ENCODE measurements at places on chromosomes 6 and 20. TPM values are rescaled to one million over a fixed set of nuclear protein-coding genes. Genes with fewer than 3 reads are reported as not detected.

DNA sequence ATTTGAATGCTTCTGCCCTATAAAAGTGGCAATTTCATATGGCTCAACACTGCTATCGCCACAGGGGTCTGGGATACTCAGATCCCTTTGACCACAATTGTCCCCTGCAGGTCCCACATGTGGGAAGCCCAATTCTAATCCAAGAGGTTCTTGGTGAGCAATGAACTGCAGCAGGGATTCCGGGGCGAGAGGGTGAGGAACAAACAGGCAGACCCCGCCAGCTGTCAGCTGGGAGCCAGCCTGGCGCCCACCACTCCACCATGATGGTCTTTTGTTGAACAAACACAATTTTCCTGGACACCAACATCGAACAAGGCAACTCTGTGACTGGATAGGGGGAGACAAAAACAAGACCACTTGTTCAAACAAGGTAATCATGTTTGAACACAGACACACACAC lies 80.5 kb downstream of the TMEM242 start:
- no peak for DNase-seq
- H3K4me3 ChIP-seq = no peak overlapping the region
- H3K4me1 ChIP-seq = peaks cover 68% of the 10 kb centered on the region
- no peaks in the 10 kb centered on the region for H3K27me3 ChIP-seq
- no peaks in the 10 kb centered on the region for H3K36me3 ChIP-seq

DNA sequence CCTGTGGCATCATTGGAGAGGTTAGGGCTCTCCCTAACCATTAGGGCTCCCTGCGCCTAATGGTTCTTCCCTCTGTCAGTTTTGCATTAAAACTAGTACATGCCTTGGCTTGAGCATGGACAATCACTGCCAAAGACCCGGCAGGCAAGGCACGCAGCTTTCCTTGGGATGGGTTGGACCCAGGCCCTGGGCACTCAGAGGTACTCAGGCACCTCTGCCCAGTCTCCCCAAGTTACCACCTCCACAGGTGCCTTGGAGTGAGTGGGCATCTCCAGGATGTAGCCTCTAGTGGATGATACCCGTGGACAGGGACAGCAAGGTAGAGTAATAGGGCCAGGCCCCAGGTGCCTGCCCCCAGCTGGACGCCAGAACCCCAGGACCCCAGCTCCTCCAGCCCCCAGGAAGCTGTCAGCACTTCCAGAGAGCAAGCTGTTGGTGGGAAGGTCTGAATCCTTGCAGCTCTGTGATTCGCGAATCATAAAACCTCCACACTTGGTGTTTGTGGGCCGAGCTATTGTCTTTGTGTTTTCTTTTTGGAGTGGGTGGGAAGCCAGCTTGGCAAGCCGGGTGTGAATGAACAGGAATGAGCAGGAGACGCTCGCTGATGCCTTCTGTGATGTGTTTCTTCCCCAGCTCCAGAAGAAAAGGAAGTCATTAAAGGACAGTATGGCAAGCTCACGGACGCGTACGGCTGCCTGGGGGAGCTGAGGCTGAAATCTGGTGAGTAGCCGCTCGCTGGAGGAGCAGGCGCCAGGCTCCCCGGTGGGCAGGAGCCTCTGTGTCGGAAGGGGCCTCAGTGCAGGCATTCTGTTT lies 35.1 kb downstream of the SYNJ2 start:
- H3K36me3 ChIP-seq = peaks cover 7% of the 10 kb centered on the region
- no peak overlapping the region for H3K4me3 ChIP-seq
- H3K4me1 ChIP-seq = peaks cover 18% of the 10 kb centered on the region
- no peak for DNase-seq
- H3K27me3 ChIP-seq = no peaks in the 10 kb centered on the region

- H3K36me3 ChIP-seq = no peaks in the 10 kb centered on the region
- H3K27ac ChIP-seq = no peak overlapping the region
- no peak for DNase-seq
- H3K27me3 ChIP-seq = no peaks in the 10 kb centered on the region
- no peaks in the 10 kb centered on the region for H3K4me1 ChIP-seq
- H3K4me3 ChIP-seq = no peak overlapping the region
Measured at GRCh38 chr6:151641028-151641427, 147.2 kb downstream of the CCDC170 start.

- H3K27me3 ChIP-seq = peaks cover 8% of the 10 kb centered on the region
- no peaks in the 10 kb centered on the region for H3K36me3 ChIP-seq
- DNase-seq = no peak
- H3K27ac ChIP-seq = no peak within 1 kb of the TSS
Measured at GRCh38 chr6:166308033-166308768, at the start of gene PRR18. Gene PRR18 (minus strand): TSS chr6:166308392. CDS start chr6:166308142, 250 bp downstream.

DNA sequence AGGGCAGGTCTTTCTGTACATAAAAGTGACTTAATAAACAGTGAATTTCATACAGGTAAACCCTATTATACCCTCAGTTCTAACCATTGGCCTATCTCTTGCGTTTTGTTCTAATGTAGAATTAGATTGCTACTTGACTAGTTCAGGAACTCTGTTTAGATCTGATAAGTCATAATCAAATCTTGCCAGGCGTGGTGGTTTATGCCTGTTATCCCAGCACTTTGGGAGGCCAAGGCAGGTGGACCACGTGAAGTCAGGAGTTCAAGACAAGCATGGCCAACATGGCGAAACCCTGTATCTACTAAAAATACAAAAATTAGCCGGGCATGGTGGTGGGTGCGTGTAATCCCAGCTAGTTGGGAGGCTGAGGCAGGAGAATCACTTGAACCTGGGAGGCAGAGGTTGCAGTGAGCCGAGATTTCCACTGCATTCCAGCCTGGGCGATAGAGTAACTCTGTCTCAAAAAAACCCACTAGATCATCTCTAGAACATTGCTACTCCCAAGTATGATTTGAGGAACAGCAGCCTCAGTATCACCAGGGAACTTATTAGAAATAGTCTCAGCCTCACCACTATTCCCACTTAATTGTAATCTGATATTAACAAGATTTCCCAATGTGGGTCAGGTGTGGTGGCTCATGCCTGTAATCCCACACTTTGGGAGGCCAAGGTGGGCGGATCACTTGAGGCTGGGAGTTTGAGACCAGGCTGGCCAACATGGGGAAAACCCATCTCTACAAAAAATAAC lies 12.2 kb downstream of the GTPBP2 start:
- no peak for DNase-seq
- H3K36me3 ChIP-seq = peaks cover 60% of the 10 kb centered on the region
- no peak overlapping the region for H3K27ac ChIP-seq
- no peak overlapping the region for H3K4me3 ChIP-seq
- H3K4me1 ChIP-seq = no peaks in the 10 kb centered on the region

- DNase-seq = no peak
- H3K4me3 ChIP-seq = no peak overlapping the region
- no peaks in the 10 kb centered on the region for H3K36me3 ChIP-seq
- H3K27ac ChIP-seq = no peak overlapping the region
Measured at GRCh38 chr6:37501632-37502491, 2.2 kb upstream of the CCDC167 start.

DNA sequence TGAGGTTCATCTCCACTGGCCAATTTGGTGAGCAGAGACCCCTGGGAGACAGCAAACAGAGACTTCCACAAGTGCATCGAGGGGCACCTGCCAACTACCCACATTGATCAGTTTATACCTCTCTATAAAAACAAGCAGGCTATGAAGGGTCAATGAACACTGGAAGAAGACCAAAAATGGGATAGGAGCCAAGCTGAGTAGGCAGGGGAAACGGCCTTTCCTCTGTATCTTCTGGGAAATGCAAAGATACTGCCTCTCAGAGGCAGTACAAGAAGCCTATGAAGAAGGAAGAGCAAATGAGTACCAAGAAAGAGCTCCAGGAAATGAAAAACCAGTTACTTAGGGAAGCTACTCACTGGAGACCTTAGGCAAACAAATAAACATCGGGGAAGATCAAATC lies 247.7 kb downstream of the GMDS start:
- no peaks in the 10 kb centered on the region for H3K4me1 ChIP-seq
- H3K4me3 ChIP-seq = no peak overlapping the region
- H3K27ac ChIP-seq = no peak overlapping the region
- H3K27me3 ChIP-seq = no peaks in the 10 kb centered on the region

SLC12A5 gene
- total RNA-seq = not detected

ERVFRD-1 gene
- not detected for total RNA-seq

GJA10 gene
- not detected for total RNA-seq

All from ascending aorta (tissue), 2 donors.